ENCODE measurements at places on chromosomes 16 and 17.

GRCh38 chr17:62955841-62956352 is 10.1 kb upstream of the TANC2 start:
- DNase-seq = no peak

GRCh38 chr17:27326051-27326450 is 32.1 kb downstream of the WSB1 start:
- no peak for DNase-seq

DNA sequence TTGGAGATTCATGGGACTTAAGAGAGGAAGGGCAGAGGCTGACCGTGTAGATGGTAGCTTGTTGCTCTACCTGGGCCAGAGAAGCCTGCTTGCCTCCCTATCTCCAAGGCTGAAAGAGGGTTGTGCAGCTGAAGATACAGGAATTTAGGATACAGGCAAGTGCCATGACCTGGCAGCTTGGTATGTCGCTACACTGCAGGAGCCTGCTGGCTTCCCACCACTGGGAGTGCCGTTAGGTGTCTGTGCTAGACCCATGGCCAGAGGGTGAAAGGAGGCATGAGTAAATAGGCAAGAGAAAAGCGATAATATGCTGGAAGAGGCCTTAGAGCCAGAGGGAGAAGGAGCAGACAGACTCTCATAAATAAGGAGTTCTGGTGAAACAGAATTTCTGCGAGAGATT is 10.6 kb downstream of the NAA60 start:
- DNase-seq = peak; percentile 14

- peak; percentile 58 for DNase-seq
Measured at GRCh38 chr17:63984651-63985386, 12.1 kb upstream of the SCN4A start.

DNA sequence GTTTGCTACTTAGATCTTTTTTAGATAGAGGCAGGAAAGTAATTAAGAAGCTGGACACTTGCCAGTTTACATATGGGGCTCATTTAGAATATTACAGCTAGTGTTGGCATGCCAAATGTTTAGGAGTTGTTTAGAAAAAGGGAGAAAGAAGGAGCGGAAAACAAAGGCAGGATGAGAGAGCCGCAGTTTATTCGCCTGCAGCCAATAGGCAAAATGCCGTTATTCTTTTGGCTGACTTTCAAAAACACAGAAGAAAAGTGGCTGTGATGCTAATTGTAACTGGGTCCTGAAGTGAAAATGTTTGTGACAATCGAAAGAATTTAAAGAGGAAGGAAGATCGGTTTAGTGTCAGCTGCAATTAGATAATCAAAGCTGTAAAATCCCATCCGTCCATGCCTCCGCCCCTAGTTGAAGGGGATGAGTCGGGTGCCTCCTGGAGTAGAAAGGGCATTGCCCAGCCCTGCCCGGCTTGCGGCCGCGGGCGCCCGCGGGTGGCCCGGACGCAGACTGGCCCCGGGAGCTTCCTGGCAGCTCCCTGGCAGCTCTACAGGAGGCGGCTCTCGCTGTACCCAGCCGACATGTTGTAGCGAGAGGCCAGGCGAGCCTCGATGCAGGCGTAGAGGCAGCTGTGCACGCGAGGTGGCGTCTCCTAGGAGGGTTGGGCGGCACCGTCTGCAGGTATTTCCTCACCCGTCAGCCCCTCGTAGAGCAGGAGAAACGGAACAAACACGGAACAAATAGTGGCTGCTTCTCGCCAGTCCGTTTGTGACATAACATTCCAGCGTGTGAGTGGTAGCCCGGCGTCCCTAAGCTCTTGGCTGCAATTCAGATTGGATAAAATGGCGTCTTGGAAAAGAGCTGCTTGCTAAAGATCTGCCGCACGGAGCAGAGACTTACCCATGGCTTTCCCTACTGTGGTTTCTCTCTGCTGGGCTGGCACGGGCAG is 82.2 kb downstream of the TNRC6C start:
- DNase-seq = peak; percentile 34

DNA sequence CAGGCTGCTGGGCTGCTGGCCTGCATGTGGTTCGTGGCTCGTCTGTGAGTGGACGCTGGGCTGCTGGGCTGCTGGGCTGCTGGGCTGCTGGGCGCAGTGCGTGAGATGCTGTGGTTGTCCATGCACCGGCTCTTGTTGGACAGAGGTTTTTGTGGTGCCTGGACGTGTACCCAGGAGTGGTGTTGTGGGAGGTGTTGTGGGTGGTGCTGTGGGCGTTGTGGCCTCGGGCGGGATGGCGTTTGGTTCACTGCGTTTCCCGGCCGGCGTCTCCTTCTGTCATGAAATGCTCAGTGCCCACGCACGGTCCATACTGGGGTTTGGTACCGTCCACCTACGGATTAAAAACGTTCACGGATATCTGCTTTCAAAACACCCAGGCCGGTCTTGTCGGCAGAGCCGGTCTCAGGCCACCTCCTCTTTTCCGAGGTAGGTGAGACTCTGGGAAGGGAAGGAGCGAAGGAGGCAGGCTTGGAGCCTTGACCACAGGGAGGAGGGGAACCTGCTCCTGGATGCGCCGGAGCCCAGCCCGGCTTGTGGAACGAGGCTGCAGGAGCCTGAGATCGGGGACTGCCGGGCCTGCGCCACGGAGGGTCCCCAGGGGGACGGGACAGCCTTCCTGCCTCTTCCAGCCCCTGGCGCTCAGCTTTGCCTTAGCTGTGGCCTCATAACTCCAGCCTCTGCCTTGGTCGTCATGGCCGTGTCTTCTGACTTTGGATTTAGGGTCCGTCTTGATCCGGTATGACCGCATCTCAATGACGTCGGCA is 29.8 kb upstream of the GNG13 start:
- no peak for DNase-seq

DNA sequence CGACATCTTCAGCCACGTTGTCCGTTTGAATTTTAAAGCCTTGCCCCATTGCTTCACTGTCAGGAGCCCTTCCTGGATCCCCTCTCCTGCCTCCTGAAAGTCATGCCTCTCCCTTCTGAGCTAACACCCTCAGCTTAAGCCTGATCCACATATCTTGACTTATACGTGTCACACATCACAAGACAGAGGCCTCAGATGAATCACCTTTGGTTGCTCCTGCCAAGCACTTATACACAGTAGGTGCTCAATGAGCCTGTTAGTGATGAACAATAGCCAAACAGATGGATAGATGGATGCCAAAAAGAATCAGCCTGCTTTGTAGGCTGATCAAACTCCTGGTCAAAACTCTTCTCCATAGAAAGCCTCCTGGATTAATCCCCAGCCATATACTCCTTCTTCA is 31.8 kb downstream of the PITPNM3 start:
- DNase-seq = no peak

DNA sequence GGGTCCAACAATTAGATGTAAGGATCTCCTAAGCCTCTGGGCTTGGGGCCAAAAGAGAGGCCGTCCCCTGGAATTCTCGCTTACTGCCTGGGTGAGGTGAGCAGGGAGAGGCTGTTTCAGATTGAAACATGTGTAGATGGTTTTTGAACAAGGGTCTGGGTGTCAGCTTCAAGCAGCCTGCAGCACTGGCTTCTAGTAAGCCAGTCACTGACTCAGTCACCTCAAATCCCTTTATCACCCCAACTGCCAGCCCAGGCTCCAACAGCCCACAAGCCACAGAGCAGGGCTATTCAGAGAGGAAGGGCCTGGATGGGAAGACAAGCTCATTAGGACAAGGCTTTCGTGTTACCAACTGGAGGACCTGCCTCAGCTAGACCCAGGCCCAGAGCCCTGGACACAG is 180.2 kb downstream of the CCT6B start:
- DNase-seq = no peak

GRCh38 chr17:14052886-14053615 is 16.3 kb upstream of the COX10 start:
- DNase-seq = no peak

GRCh38 chr16:23420011-23420410 is 33.0 kb downstream of the COG7 start:
- no peak for DNase-seq

DNA sequence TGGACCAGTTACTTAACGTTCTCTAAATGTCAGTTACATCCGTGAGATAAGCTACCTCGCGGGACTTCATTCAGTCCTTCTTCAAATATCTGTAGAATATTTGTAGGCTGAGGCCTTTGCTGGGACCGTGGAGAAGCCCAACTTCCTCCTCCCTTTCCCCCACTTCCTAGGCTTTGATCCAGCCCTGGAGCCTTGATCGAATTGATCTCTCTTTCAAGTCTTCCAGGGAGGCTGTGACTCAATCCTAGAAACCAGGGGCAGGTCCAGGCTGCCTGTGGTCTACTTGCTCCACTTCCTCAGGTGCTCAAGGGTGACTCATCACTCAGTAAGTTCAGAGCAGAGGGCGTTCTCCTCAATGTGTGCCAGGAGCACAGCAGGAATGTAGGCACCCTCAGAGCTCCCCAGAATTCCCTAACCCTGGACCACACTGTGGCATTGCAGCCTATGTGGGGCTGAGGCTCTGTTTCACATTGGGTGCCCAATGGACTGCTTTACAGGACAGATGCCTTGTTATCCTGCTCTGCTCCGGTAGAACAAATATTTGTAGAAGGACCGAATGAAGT is 11.2 kb upstream of the CEP20 start:
- DNase-seq = peak; percentile 53

- peak; percentile 82 for DNase-seq
Measured at GRCh38 chr17:17303010-17303846, at the start of gene NT5M. Gene NT5M (plus strand): TSS chr17:17303373. CDS start chr17:17303551, 178 bp downstream.

DNA sequence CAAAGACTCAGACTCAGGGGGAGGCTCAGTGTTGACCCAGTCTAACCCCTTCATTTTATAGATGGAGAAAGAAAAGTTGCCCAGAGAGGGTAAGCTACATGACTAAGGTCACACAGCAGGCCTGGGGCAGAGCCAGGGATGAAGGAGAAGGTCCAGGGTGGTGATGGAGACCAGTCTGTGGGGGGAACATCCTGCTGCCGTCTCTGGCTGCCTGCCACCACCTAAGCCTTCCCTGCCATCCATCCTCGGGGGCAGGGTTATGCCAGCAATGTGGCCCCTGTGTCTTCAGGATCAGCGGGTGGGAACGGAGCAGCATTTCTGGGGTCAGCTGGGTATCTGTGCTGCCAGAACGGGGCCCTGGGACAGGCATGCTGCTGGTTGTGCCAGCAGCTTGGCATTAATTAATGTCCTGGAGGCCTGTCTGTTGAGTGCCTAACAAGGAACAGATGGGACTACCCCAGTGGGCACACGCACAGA is 5.5 kb downstream of the DOK4 start:
- DNase-seq = no peak

- no peak for DNase-seq
Measured at GRCh38 chr17:68599552-68600066, 1.6 kb downstream of the FAM20A start.

DNA sequence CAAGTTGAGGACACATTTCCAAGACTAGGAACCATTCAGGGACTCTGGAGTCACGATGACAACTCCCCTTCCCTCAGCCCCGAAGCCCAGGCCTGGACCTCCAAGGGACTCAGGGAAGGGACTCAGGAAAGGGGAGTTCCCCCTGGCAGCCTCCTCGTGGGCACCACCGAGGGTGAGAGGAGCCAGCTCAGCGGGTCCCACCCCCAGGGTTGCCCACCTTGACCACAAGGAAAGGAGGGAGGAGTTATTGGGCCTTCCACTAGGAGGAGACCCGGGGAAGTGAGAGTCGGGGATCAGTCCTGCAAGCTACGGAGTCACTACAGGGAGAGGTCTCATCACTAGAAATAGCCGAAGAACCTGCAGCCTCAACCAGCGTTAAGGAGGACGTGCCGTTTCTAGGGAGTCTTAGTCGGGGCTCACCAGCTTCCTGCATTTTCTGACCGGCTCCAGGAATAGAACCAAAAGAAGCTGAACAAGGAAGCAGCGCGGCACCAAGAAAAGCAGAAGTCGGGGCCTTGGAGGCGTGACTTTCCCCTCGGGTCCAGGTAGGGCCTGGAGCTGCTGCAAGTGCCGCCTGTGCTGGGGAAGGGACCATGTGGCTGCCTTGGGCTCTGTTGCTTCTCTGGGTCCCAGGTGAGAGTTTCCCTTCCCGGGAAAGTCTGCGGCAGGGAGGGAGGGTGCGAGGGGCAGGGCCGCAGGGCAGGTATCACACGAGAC is at the start of gene CD300A:
Gene CD300A (plus strand): TSS at position 524 of the 717 bp plus-strand sequence. CDS start 70 bp downstream, at position 594.
- DNase-seq = no peak

DNA sequence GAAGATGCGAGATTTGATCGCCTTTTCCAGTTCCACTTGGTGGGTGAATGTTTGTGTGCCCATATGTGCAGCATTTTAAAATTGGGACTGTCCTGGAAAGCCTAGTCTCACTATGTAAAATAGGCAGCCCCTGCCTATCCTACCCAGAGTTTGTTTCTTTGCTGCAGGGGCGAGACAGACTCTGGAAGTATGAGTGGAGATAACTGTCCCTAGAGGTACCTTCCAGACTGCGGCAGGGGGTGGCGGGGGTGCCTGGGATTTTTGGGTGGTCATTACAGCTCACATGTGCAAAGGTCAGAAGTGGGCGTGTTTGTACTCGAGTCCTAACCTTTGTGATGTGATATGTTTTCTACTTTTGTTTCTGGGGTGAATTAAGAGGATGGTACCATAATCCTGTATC is 36.6 kb downstream of the MPRIP start:
- DNase-seq = no peak

GRCh38 chr17:10018461-10018891 is 113.4 kb upstream of the RCVRN start:
- DNase-seq = no peak

GRCh38 chr17:59378675-59379074 is 47.2 kb downstream of the YPEL2 start:
- no peak for DNase-seq
